ENCODE measurements at places on chromosomes 5 and 9.

- no peak overlapping the region for H3K4me3 ChIP-seq
- no peak for DNase-seq
- H3K4me1 ChIP-seq, result no peaks in the 10 kb centered on the region
- H3K27me3 ChIP-seq, result peaks cover 7% of the 10 kb centered on the region
- no peak overlapping the region for H3K27ac ChIP-seq
- H3K36me3 ChIP-seq, result peaks cover 2% of the 10 kb centered on the region
Observed at GRCh38 chr9:98363644-98364043, 108.2 kb upstream of the TBC1D2 start.

DNA sequence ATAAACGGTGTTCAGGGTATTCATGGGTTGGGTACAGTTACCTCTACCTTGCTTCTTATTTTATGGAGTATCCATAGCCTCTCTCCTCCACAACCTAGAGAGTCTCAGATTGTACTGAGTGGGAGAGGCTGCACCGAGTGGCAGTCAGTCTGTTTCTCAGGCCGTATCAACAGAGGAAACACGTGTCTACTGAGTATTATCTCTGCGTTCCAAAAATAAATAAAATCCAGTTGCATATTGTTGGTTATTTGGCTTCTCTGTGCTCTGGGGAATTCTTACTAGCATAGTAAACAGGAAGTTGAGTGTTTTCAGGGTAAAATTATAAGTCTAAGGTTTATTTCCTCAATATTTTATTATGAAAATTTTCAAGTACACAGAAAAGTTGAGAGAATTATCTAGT, 231.0 kb downstream of the ARHGEF28 start:
- H3K4me1 ChIP-seq, result no peaks in the 10 kb centered on the region
- no peak overlapping the region for H3K4me3 ChIP-seq
- H3K27ac ChIP-seq, result no peak overlapping the region
- peaks cover 3% of the 10 kb centered on the region for H3K27me3 ChIP-seq

DNA sequence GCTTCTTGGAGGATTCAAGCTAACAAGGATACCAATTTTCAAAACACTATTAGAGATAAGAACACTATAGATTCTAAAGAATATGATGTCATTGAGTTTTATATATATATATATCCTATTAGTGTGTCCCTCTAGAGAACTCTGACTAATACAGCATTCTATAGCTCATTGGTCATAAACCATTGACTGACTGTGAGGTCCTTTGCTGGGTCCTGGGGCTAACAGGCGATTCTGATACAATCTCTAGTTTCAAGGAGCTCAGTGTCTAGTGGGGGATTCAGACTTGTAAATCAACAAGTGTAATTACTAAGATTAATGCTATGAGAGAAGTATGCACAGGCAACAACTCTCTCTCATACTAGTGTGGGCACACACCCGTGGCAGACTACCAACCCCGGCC, 234.5 kb downstream of the DENND1A start:
- peaks cover 5% of the 10 kb centered on the region for H3K36me3 ChIP-seq
- H3K27ac ChIP-seq, result no peak overlapping the region
- H3K27me3 ChIP-seq, result no peaks in the 10 kb centered on the region
- peaks cover 31% of the 10 kb centered on the region for H3K4me1 ChIP-seq
- no peak for DNase-seq

GRCh38 chr5:176540476-176540899, 3.3 kb upstream of the RNF44 start:
- no peak overlapping the region for H3K4me3 ChIP-seq
- no peaks in the 10 kb centered on the region for H3K27me3 ChIP-seq
- H3K36me3 ChIP-seq, result peaks cover 15% of the 10 kb centered on the region

DNA sequence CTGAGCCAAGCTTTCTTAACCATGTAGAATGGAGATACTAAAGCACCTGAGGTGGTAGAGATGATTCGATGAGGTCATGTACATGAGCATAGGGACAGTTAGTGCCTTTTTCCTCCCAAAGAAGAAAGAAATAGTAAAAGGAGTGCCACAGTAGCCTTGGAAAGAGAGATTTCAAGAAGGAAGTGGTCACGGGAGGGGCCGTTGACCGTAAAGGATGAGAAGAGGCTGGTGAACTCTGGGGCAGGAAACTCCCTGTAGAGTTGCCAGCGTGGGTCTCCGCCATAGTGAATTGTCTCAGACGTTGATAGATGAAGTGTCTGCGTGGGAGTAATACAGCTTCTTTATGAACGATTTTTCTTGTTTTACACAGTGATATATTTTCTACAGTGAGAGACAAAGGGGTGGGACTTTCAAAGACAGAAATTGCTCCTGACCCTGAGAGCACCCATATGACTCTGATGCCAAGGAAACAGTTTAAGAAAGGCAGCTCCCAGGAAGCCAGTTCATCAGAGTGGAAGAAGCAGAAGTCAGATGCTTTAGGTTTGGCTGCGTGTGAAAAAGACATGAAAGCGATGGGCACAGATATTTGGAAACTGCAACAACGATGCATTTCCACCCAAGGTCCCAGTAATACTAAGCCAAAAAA, 41.3 kb downstream of the UGCG start:
- H3K4me3 ChIP-seq, result peak overlapping the region; percentile 69
- DNase-seq, result no peak
- H3K27ac ChIP-seq, result peak overlapping the region; percentile 86
- no peaks in the 10 kb centered on the region for H3K27me3 ChIP-seq

DNA sequence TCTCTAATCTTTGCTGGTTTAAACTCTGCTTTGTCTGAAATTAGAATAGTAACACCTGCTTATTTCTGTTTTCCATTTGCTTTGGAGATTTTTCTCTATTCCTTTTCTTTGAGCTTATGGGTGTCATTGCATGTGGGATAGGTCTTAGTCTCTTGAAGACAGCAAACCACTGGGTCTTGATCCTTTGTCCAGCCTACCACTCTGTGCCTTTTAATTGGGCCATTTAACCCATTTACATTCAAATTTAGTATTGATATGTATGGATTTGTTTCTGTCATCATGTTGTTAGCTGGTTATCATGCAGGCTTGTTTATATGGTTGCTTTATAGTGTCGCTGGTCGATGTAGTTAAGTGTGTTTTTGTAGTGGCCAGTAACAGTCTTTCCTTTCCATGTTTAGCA, 914.7 kb downstream of the MAT2B start:
- no peak for DNase-seq
- no peaks in the 10 kb centered on the region for H3K27me3 ChIP-seq
- H3K36me3 ChIP-seq, result no peaks in the 10 kb centered on the region
- no peak overlapping the region for H3K27ac ChIP-seq
- no peaks in the 10 kb centered on the region for H3K4me1 ChIP-seq

Data from activated B cell treated with CpG ODN at 0.5 μM for 24 hours (primary cell).